ENCODE measurements at places on chromosomes 3 and 15. TPM values are rescaled to one million over a fixed set of nuclear protein-coding genes. Genes with fewer than 3 reads are reported as not detected.

The UTS2B gene
- 0.32 TPM for total RNA-seq

- H3K36me3 ChIP-seq, result no peaks in the 10 kb centered on the region
- no peak overlapping the region for H3K27ac ChIP-seq
- no peak overlapping the region for H3K4me3 ChIP-seq
- H3K27me3 ChIP-seq, result no peaks in the 10 kb centered on the region
Measured at GRCh38 chr15:36994790-36995189, 105.6 kb downstream of the MEIS2 start.

- no peak overlapping the region for H3K4me3 ChIP-seq
- DNase-seq, result no peak
- H3K27ac ChIP-seq, result no peak overlapping the region
- no peaks in the 10 kb centered on the region for H3K4me1 ChIP-seq
- H3K36me3 ChIP-seq, result no peaks in the 10 kb centered on the region
Measured at GRCh38 chr15:72078887-72079286, 39.1 kb downstream of the MYO9A start.

The NDN gene
- 0.30 TPM for total RNA-seq

The CORO2B gene
- 0.39 TPM for total RNA-seq

DNA sequence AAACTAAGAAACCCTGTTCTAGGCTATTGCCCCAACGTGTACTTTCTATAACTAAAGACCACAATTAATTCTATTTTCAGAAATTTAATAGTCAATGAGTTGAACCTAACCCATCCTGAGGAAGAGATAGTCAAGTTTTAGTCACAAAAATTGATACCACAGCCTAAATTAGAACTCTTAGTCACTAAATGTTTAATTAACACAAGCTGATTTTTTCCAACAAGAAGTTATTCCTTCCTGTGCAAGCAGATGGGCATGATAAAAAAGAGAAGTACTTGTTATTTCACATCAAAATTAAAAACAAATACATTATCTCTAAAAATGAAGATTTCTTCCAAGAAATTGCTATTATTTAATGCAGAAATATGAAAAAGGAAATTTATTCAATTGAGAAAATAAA lies 38.4 kb upstream of the TERB2 start:
- no peak overlapping the region for H3K27ac ChIP-seq
- H3K4me1 ChIP-seq, result no peaks in the 10 kb centered on the region
- no peaks in the 10 kb centered on the region for H3K36me3 ChIP-seq
- peaks cover 2% of the 10 kb centered on the region for H3K27me3 ChIP-seq

GRCh38 chr3:158896729-158897128 lies 94.9 kb downstream of the MFSD1 start:
- no peak overlapping the region for H3K4me3 ChIP-seq
- H3K4me1 ChIP-seq, result no peaks in the 10 kb centered on the region
- no peak for DNase-seq

DNA sequence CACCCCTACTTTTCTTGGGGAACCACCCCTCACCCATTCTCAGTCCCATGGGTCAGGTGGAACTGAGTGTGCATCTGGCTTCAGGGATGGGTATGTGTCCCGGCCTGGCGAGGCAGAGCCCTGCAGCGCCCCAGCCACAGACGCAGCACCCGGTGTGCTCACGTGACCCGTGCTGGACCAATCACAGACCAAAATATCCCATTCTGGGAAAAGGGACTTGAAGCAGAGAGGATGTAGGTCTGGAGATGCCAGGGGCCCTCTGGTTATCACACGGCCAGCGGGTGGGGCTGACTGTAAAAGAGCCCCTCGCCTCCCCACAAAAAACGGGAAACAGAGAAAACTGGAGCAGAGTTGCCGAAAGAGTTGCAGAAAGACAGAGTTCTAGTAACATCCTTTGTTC lies 138.0 kb upstream of the RAD18 start:
- no peak overlapping the region for H3K27ac ChIP-seq
- no peak overlapping the region for H3K4me3 ChIP-seq
- no peaks in the 10 kb centered on the region for H3K36me3 ChIP-seq
- peaks cover 15% of the 10 kb centered on the region for H3K27me3 ChIP-seq
- no peak for DNase-seq

DNA sequence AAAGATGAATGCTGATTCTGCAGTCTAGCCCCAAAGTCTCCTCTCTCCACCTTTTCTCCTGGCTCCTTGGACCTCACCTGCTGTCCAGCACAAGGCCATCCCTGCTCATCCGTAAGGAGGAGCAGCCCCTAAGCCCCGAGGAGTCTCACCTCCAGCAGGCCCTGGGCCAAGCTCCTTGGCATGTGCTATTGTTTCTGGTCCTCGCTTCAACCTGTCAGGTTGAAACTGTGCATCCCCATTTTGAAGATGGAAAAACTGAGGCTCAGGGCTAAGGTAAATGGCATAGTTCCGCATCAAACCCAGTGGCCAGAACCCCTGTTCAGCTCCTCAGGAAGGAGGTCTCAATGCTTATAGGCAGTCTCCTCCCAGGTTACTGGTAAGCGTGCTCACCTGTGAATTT lies 26.1 kb downstream of the CHDH start:
- no peaks in the 10 kb centered on the region for H3K36me3 ChIP-seq
- H3K27ac ChIP-seq, result no peak overlapping the region
- peaks cover 7% of the 10 kb centered on the region for H3K4me1 ChIP-seq

The LTF gene
- total RNA-seq, result not detected

DNA sequence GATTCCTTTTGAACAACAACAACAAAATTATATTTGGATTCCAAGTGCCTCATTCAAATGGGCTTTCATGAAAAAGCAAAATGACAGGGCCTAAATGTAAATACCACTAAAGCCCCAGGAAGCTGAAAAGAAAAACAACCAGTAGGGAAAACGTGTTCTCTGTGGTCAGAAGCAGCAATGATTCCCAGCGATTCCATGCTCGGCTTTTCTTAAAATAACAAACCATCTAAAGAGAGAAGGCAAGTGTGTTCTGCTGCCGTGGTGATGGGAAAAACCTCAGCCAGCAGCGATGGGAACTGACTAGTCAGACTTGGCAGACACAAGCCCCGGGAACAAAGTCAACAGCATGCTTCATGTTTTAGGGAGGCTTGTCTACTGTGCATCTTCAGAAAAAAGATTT lies 153.6 kb downstream of the TNIK start:
- DNase-seq, result no peak
- no peaks in the 10 kb centered on the region for H3K36me3 ChIP-seq
- H3K4me3 ChIP-seq, result no peak overlapping the region
- no peaks in the 10 kb centered on the region for H3K27me3 ChIP-seq
- no peak overlapping the region for H3K27ac ChIP-seq

DNA sequence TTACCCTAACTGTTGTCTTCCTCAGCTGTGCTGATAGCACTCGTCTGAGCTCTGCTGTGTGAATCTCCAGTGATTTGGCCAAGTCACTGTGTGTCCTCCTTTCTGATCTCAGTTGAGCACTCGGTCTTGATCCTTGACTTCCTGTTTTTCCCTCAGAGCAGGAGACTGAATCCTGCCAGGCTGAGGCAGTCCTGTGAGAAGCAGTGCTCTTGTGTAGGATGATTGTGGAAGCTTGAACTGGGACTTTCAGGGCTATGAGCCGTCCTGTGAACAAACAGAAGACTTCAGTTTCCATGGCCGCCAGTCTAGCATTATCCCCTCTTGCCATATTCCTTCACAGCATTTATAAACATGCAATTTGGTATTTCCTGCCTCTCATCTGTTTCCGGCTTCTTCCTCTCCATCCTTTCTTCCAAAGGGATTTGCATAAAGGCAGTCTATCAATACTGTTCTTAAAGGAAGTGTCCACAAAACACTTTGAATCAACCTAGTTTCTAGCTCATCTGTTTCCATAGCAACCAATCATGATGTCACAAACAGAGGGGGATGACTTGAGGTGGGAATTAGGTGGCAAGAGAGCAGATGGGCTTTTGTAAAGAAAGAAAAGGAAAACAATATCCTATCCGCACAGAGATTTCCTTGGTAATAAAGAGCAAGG lies 237.2 kb downstream of the AGBL1 start:
- DNase-seq, result no peak
- no peak overlapping the region for H3K4me3 ChIP-seq
- H3K27me3 ChIP-seq, result peaks cover 2% of the 10 kb centered on the region
- H3K4me1 ChIP-seq, result no peaks in the 10 kb centered on the region

The ZNF80 gene
- total RNA-seq, result 0.47 TPM

GRCh38 chr3:45409369-45409768 lies 21.0 kb downstream of the LARS2 start:
- H3K4me1 ChIP-seq, result no peaks in the 10 kb centered on the region
- DNase-seq, result no peak
- H3K4me3 ChIP-seq, result no peak overlapping the region
- peaks cover 32% of the 10 kb centered on the region for H3K36me3 ChIP-seq
- H3K27me3 ChIP-seq, result no peaks in the 10 kb centered on the region
- H3K27ac ChIP-seq, result no peak overlapping the region
